ENCODE measurements at places on chromosomes 1 and 21.

DNA sequence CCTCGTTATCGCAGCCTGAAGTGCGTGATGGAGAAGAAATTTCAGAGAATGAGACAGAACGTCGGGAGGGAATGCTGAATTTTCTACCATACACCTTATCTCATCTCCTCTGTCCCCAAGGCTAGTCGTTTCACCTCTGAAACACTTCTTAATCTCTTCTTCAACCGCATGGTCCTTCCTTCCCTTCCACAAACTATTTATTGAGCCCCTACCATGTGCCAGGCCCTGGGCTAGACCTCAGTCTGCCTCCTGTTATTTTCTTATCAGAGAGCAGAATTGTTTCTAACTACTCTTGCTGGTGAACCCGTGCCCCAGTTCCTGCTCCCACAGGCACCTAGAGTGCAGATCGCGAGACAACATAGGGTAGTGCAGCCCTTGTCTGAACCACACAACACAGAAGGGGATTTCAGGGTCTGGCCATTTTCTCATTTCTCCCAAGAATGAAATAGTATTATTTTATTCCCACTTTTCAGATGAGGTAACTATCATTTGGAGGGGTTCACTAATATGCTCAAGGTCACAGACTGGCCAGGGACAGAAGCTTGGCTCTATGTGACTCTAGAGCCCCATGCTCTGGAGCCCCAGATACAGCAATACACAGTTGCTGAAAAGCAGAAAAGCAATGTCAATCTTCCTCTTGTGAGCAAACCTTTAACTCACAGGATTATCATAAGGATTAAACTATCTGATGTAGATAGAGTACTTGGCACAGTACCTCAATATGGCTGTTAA is 598 bp upstream of the ADIPOR1 start:
- no peak for DNase-seq

DNA sequence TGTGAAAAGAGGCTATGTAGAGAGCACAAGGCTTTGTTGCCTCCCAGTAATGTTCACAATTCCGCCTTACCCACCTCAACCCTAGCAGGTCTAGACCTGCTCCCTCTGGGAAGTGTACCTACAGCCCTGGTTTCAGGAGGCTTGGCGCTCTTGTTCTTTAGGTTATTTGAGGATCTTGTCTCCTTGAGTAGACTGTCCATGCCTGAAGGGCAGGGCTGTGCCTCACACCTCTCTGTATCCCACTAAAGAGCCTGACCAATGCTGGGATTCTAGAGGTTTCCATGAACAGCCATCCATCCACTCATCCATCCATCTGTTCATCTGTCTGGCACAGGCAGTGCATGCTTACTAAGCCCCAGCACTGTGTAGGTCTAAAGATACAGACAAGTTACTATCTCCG is 1.0 kb downstream of the RAB7B start:
- DNase-seq = no peak

DNA sequence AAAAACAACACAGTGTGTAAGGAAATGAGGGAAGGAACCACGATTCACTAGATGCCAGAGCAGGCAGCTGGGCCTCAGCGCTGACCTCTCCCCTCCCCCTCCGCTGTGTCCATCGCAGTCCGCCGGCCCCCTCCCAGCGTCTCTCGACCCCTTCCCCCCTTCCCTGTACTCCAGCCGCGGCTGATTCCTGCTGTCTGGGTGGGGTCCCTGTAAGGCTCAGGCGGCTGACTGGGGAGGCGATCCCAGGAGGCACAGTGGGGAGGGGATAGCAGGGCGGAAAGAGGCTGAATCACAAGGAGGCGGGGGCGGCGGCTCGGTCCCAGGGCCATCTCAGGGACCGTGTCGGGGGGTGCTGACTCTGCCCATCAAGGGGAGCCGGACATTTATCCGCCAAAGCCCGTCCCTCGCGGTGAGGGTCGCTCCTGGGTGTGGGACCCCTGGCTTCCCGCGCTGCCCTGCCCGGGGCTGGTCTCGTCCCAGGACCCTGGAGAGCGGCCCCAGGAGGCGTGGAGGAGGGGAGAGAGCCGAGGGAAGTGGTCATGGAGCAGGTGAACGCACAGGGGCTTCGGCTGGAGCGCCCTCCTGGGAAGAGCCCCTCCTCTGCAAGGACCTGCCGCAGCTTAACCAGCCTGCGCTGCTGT is 241.9 kb downstream of the PTPRU start:
- DNase-seq = no peak

DNA sequence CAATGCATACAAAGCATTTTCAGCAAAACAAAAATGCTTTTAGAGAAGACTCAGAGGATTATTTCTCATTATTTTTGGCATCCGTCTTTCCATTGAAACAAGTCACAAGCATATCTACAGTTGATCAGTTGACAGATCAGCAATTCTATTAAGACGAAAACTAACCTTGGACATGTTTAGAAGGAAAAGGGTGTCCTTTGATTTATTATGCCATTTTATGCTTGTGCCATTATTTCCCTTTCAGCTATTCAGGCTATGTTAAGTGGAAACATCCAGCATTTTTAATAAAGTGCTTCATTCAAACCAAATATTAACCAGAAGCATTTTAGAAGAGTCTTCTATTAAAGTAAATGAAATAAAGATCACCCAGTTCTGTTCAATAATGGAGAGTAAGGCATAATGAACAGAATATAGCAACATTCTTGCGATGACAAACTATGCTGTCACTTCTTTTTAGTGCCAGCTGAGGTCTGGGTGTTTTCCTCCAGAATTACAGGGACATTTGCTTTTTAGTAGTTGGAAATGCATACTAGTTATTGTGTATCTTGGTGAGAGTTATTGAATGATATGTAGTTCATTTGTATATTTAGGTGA is 481.4 kb downstream of the PLA2G4A start:
- DNase-seq = no peak

DNA sequence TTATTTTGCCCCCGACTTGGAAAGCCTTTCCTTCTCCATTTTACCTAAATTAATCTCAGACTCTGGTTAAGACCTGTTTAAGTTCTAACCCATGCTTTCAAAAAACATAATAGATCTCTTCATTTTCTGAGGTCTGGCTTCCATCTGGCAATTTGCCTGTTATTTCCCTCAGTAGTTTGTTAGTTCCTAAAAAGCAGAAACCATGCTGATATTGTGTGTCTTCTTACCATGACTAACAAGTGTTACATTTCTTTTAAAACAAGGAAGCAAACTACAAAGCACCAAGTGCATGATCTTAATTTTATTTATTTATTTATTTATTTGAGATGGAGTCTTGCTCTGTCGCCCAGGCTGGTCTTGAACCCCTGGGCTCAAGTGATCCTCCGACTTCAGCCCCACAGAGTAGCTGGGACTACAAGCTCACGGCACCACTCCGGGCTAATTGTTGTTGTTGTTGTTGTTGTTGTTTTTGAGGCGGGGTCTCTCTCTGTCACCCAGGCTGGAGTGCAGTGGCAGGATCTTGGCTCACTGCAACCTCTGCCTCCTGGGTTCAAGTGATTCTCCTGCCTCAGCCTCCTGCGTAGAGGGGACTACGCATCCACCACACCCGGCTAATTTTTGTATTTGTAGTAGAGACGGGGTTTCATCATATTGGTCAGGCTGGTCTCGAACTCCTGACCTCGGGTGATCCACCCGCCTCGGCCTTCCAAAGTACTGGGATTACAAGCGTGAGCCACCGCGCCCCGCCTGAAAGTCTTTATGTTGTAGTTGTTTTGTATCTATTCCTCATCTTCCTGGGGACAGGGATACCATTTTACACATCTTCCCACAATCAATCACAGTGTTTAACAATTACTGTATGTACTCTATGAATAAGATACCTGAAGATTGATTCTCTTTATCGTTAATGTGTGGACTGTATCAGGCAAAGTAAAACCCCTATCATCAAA is 1.3 kb upstream of the PATJ start:
- no peak for DNase-seq

DNA sequence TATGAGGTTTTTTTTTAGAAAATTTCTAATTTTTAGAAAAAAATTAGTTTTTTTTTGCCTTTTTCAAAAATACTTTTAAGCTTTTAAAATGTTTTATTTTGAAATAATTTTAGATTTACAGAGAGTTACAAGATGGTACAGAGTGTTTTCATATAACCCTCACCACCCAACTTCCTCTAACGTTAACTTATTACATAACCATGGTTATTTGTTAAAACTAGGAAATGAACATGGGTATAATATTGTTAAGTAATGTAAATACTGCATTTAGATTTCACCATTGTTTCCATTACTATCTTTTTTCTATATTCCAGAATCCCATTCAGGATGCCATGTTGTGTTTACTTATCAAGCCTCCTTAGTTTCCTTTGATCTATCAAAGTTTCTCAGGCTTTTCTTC is 45.2 kb upstream of the ST6GALNAC3 start:
- no peak for DNase-seq

DNA sequence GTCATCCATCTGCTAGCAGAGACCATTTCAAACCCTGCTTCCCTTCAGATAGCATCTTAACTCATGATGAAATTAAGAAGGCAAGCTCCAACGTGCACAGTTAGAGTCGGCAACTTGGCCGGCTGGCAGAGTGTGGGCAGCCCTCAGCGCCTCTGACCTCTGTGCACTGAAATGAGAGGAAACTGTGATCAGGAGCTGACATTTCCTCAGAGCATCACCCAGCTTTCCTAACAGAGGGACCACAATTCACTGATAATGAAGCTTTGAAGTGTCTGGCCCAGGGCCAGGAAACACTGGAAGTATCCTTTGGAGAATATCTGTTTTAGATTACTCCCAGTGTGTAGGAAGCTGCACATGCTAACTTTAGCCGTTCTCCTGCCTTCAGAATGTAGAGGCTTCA is 145.0 kb upstream of the ZC3H11B start:
- no peak for DNase-seq

DNA sequence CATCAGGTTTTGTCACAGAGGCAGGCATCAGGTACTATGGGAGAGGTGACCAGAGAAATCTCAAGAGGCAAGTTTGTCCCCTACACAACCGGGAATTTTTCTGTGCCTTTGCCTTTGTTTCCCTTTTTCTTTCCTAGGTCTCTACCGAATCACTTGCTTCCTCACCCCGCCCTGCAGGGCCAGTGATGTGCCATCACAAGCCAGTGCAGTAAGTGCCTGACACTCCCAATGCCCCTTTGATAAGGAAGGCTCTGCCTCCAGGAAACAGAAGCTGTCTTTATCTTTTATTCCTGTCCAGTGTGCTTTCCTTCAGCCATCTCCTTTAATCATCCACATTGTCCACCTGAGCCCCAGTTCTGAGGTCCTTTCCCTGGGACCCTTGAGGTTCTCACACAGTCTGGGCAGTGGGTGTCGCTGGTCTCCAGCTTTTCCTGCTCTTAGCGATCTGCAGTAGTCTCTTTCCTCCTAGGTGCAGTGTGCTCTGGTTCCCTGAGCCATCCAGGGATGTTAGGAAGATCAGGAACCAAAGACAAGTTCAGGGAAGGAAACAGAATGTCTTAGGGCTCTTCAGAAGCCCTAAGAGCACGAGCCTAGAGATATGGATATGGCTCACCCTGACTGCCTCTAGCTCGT is 36.6 kb downstream of the GJA5 start:
- DNase-seq = peak; percentile 8

GRCh38 chr1:40257313-40257687 is 736 bp upstream of the ZMPSTE24 start:
- peak; percentile 56 for DNase-seq

- DNase-seq = no peak
These were observed 62.6 kb downstream of the CDC14A start for GRCh38 chr1:100414693-100415497.

GRCh38 chr1:227343206-227343605 is 24.9 kb upstream of the CDC42BPA start:
- no peak for DNase-seq

DNA sequence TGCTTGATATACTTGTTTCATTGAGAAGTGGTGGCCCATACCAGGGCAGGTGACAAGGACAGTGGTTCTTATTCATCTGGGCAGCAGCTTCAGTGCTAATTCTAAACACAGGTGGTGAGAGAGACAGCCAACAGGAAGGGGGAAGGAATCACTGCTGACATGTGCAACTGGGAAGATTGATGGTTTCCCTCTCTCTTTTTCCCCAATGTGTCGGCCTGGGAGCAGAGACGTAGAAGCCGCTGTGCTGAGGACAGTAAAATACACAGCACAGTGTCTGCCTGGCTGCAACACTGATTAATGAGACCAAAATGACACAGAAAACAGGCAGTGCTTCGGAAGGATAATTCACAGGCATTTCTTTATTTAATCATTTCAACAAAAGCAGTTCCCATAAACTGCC is 48.8 kb downstream of the WARS2 start:
- DNase-seq = no peak

- no peak for DNase-seq
These were observed 66.3 kb upstream of the PRDX6 start for GRCh38 chr1:173410794-173411236.

DNA sequence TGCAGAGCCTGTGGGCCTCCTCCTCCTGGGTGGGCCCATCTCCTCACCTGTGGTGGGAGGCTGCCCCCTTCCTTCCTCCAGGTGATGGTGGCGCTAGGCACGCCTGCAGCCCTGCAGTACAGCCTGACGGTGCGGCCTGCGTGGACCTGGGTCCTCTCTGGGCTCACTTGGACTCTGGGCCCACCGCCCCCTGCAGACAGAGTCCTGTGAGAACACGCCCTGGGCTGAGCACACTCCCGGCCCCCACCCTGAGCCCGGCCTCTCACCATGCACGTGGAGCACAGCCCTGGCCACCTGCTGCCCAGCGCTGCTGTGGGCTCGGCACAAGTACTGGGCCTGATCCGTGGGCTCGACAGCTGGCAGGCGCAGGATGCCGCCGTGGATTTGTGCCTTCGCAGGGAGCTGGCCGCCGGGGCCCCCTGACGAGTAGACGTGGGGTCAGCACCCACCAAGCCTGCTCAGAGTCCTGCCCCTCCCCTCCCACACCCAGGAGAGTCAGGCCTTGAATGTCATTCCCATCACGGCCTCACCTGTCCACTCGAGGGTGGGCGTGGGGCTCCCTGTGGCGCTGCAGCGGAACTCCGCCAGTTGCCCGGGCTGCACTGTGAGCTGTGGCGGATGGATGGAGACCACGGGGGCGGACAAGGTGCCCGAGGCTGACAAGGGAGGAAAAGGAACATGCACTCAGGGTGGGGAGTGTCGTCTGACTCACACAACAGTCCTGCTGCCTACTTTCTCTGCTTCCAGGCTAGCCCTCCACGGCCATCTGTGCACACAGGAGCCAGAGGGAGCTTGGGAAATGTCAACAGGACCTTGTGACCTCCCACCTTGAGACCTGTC is 43.4 kb downstream of the LDLRAD2 start:
- no peak for DNase-seq

GRCh38 chr21:44910229-44911067 is 10.3 kb downstream of the ITGB2 start:
- DNase-seq = no peak

Measured in stimulated activated CD4-positive, alpha-beta T cell treated with anti-CD3 and anti-CD28 coated beads, Interleukin-4, amount 100 ng/mL, for 24 hours (primary cell).